Cerebellum (tissue), 4 donors: ENCODE measurements at places on chromosomes 7 and 10. TPM values are rescaled to one million over a fixed set of nuclear protein-coding genes. Genes with fewer than 3 reads are reported as not detected.

COMTD1 gene
- 13.8 TPM for total RNA-seq

PGAM2 gene
- total RNA-seq = 13.0 TPM

UPK3B gene
- 2.1 TPM for total RNA-seq

GRCh38 chr7:42389697-42390096 lies 152.7 kb upstream of the GLI3 start:
- no peak for DNase-seq

DNA sequence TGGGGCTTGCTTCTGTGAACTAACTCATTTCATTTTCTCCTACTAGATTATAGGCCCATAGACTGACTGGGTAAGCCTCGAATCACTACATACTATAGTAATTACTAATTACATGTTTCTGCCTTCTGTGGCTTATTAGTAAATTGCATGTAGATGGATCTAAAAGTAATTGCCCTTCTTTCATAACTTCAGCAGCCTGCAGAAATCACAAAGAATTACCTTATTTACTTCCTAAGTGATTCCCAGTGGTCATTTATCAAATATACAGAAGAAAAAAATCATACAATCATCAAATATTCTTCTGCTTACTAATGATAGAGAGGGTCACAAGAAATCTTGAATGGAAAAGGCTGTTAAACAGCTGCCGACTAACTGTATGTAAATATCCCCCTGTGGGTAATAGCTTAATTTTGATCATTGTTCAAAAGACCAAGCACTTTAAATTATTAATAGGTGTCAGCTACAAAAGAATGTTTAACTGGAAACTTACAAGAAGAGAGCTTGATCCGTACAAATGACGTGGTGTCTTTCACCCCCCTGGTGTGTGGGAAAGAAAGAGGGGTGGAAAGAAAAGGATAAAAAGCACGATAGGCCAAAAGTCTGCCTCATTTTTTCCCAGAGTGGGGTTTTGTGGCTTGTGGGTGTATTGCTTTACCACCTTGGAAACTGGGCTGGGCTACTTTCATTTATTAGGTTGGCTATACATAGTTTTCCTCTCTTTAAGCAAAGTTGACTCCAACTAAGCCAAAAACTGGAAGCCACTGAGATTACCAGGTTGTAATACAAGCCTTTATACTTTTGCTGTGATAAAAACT lies 361.8 kb upstream of the ZMIZ1 start:
- DNase-seq = no peak

DNA sequence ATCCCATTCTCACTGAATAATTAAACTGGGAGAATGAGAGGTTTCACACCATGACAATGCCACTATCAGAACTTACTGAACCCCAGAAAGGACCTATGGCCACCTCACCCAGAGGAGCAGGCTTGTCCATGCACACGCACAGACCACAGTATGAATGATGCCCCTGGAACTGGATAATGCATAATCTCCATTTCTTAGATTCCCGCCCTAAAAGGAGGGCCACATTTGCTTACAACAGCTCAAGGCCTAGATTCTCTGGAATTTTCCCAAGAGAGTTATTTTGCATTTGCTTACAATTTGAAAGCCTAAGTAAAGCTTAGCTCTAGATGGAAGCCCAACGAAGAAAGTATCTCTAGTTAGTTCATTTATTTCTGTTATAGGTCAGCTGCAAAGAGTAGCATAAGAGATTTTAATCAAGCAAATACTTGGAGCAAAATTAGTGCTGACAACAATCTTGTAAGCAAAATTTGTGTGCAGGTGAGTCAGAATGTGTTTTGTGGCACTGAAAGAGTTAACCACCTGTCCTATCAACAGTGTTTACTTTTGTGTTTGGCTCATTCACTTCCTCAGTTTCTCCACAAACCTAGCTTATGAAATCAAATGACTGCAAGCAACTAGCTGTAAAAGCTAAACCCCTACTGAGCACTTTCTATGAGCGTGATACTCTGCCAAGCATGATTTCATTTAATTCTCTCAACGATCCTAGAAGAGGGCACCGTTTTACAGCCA lies 32.1 kb downstream of the ELMO1 start:
- DNase-seq = no peak

- DNase-seq = no peak
These were observed 5.5 kb downstream of the CCL24 start for GRCh38 chr7:75808106-75808505.

DNA sequence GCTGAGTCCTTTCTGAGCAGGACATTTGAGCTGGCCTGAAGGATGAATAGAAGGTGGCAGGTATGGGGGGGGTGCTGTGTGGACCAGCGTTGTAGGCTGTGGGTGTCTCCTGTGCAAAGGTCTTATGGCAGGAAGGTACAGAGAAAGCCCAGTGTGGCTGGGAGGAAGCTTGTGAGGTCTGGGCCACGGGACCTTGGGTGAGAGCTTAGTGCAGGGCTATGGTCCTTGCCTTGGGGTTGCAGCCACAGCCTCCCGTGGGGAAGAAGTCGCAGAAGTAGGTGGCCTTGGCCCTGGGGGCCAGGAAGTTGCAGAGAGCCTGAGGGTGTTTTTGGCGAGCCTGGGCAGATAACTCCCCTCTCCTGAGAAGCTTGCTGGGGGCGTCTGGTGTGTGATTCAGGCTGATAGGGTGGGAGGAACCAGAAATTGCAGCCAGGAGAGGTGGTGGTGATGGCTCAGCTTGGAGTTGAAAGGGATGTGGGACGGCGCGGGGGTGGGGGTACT lies 172.0 kb upstream of the TNRC18 start:
- DNase-seq = no peak
